ENCODE measurements at places on chromosomes 1 and 21.

DNA sequence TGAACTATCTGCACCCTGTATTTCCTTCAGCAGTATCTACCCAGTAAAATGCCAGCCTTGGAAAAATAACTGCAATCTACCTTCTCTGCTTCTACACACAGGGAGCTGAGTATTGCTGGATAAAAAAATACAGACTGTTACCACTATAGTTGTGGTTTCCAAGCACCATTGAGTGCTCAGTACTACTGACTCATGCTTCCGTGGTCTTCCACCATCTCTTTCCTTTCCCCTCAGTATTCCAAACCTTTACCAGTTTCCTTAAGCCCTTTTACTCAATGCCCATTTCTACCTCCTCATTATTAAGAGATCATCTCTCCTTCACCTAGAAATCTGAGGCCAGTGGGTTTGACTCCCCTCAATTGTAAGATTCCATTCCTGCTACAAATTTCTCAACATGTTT is 23.8 kb downstream of the GLMN start:
- no peak for DNase-seq

DNA sequence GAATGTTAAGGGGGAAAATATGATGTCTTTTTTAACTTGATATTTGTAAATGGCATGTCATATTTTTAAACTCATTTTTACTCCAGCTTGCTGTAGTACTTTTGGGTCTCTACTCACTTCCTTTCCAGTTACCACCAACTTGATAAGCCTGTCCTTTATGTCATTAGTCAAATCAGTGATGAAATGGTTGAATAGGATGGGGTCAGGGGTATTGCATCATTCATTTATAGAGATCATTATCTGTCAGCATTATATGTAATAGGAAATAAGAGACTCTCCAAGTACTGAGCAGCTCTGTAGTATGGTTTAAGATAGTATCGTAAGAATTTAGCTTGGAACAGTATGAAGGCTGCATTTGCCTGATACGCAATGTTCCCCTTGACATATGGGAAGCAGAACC is 227.3 kb downstream of the BRINP3 start:
- no peak for DNase-seq

GRCh38 chr1:190022709-190023108 is 455.0 kb downstream of the BRINP3 start:
- no peak for DNase-seq

DNA sequence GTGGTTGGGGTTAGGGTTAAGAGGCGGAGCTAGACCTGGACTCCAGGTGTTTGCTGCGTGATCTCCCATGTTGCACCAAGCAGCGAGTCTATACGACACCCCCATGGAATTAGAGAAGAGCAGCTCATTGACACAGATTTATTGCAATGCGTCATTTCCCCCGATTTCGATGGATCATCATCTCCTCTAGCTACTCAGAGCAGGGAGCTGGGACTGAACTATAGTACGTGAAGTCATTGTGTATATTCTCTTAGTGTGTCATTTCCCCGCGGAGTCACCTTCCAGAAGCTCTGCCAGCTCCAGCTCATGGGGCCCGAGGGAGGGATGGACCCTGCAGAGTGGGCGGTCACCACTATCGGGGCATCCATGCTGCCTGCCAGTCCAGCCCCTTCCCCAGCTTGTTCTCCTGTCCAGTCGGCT is 7.5 kb upstream of the C2CD2 start:
- no peak for DNase-seq

- DNase-seq, result no peak
Measured at GRCh38 chr1:160624464-160624863, 22.4 kb downstream of the SLAMF1 start.

DNA sequence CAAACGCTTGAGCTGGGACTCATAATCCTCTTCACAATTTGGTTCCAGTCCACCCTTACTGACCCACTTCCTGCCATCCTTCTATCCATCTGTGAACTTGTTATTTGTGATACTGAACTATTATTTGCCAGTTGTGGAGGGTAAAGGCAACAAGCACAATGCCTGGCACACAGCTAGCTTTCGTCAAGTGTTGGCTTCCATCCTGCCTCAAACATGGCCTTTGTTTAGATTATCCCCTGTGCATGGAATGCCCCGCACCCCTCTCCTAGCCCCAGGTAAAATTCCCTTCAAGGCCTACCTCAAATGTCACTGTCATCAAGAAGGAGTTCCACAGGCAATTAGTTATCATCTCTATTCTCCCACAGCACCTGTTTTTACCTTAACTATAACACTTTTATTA is 11.4 kb upstream of the CDCA8 start:
- DNase-seq, result no peak

GRCh38 chr1:224503161-224504118 is 68.8 kb upstream of the WDR26 start:
- DNase-seq, result peak; percentile 88

DNA sequence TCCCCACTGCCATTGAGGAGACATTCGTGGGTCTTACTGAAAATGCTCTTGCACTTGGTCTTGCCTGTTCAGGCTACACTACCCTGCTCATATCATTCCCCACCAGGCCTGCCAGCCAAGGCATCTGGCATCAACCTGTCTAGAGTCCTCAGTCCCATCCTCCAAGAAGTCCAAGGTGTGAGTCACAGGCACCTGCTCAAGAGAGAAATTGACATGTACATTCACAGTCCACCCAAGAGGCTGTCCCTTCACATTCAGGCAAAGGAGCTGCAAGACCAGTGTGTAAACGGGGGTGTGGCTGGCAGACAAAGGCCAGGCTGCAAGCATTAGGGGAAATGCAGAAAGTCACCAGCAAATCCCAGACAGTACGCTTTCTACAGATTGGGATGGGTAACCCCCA is 13.1 kb upstream of the PLA2G2C start:
- DNase-seq, result no peak

- peak; percentile 75 for DNase-seq
Measured at GRCh38 chr1:180131510-180131909, 23.2 kb upstream of the QSOX1 start.

GRCh38 chr1:234950598-234950997 is 178.0 kb downstream of the TOMM20 start:
- no peak for DNase-seq

DNA sequence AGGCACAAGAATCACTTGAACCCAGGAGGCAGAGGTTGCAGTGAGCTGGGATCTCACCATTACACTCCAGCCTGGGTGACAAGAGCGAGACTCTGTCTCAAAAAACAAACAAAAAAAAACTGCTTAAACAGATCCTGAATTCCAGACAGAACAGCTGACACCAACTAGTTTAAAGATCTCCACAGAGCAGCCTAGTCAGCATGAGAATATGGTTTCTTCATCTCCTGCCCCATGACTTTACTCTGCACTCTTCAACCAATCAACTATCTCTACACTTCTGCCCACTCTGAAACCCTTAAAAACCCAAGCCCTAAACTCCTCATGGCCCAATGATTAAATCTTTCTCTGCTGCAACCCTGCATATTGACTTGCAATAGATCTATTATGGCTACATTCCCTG is 7.5 kb upstream of the PRRC2C start:
- DNase-seq, result no peak

- no peak for DNase-seq
Measured at GRCh38 chr1:84726593-84727499, 36.6 kb upstream of the SSX2IP start.

GRCh38 chr1:48500541-48501450 is 28.8 kb upstream of the SPATA6 start:
- no peak for DNase-seq

DNA sequence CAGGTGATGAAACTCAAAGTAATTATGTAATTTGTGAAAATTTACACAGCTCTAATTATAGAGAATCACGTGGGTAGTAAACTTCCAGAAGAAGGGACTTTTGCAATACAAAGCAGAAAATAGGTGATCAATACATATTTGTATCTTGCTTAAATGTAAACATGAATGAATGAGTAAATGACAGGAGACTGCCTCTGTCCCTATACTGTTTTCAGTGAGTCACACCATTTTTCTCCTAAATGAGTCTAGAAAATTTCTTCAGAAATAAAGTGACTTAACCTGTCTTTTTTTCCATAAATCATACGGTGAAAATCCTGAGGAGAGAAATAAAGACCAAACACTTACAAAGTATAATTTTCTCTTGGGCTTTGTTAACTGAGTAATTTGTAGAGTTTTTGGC is 11.9 kb downstream of the RAP1A start:
- no peak for DNase-seq

DNA sequence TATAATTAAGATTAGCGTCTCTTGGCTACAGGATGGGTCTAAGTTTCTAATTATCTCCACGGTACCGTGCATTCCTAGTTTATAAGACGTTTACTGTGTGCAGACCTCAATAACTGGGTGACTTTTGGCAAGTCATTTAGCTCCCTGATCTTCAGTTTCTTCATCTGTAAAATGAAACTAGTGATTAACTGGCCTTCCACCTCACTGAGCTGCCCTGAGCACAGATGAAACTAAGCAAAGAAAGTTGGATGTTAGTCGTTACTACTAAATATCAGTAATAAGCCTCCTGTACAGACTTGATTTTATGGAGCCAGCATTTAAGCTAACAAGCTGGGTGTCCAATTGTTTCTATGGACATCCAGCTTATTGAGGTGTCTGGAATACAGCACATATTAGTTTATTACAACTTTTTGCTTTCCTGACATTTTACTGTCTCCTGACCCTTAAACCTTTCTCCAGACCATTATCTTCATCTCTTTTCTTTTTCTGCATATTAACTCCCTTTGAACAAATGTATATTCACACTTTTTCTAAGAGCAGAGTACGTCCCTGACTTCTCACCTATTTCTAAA is 1.1 kb downstream of the CR2 start:
- DNase-seq, result no peak

- DNase-seq, result no peak
Measured at GRCh38 chr1:245317217-245317616, 162.4 kb downstream of the KIF26B start.

DNA sequence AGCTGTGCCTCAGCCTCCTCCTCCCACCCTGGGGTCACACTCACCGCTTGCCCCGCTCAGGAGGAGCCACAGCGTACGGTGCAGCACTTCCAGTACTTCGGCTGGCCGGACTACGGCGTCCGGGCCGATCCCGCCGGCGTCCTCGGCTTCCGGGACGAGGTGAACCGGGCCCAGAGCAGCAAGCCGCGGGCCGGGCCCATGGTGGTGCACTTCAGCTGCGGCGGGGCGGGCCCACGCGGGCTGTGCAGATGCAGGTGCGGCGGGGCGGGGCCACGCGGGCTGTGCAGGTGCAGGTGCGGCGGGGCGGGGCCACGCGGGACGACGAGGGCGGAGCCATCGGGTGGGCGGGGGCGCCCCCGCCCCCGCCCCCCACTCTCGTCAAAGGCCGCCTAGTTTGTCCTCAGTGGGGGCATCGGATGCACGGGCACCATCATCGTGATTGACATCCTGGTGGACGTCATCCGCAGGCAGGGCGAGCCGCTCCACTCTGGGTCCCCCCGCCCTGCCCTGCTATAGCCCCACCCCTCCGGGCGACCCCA is 5.5 kb downstream of the RNF223 start:
- DNase-seq, result no peak

GRCh38 chr1:204992201-204992997 is 50.6 kb upstream of the CNTN2 start:
- DNase-seq, result no peak

DNA sequence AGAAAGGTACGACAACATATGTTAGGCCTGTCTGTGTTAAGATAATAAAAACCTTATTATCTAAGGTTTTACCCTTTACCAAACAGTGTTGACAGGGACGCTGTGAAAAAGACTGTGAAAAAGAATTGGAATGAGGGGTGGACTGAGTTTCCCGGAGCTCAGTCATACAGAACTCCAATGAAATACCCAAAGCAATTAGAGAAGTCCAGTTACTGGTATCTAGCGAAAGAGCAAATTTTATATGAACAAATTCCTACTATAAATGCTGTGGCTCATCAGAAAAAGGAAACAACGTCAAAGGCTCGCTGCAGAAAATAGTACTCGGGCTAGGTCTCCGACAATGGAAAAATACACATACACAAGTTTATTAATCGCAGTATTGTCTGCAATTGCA is 708 bp upstream of the RBBP5 start:
- no peak for DNase-seq

DNA sequence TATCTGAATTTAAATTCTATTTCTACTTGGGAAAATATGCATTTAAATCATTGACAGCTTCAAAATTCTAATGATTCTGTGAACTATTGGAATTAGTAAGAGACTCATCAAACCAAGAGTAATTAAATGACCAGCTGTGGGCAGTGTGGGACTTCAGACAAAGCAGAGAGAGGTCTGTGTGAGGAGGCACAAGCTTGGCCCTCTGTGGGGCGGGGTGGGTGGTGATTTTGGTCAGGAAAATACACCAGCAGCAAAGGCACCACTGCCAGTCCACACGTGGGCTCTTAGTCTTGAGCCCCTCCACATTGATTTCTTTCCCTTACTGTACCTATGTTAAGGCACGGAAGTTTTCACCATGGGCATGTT is 39.2 kb upstream of the RAB4A start:
- DNase-seq, result no peak

DNA sequence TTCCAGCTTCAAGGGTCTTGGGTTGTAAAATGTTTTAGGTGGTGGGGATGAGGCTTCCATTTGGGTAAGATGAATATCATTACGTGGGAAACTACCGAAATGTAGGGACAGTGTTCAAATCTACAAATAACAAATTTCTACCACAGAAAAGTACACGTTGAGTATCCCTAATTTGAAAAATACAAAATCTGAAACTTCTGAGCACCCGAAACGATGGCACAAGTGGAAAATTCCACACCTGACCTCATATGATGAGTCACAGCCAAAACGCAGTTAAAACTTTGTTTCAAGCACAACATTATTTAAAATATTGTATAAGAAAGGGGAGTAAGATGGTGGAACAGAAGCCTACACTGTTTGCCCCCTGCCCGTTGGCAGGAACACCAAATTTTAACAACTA is 8.8 kb upstream of the HENMT1 start:
- DNase-seq, result no peak

GRCh38 chr1:2429780-2430591 is 17.6 kb upstream of the PEX10 start:
- no peak for DNase-seq

GRCh38 chr1:70090141-70090540 is 115.2 kb downstream of the LRRC40 start:
- no peak for DNase-seq

DNA sequence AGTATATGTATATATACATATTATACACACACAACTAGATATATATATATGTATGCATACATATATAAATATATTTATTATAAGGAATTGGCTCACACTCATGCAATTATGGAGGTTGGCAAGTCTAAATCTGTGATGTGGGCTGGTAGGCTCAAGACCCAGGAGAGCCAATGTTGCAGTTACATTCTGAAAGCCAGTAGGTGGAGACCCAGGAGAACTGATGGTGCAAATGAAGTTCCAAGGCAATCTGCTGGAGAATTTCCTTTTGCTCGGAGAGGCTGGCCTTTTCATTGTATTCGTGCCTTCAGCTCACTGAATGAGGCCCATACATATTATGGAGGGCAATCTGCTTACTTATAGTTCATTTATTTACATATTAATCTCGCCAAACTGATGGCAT is 9.4 kb downstream of the IVL start:
- no peak for DNase-seq

- DNase-seq, result no peak
Measured at GRCh38 chr1:197845886-197846285, 56.5 kb upstream of the C1orf53 start.
